DMS53 (cell line): ENCODE measurements at places on chromosomes 1 and 21.

- no peak for DNase-seq
Observed at GRCh38 chr1:150576367-150576711, 3.1 kb downstream of the MCL1 start.

GRCh38 chr1:13783551-13783950 is 83.6 kb downstream of the PRDM2 start:
- no peak for DNase-seq

DNA sequence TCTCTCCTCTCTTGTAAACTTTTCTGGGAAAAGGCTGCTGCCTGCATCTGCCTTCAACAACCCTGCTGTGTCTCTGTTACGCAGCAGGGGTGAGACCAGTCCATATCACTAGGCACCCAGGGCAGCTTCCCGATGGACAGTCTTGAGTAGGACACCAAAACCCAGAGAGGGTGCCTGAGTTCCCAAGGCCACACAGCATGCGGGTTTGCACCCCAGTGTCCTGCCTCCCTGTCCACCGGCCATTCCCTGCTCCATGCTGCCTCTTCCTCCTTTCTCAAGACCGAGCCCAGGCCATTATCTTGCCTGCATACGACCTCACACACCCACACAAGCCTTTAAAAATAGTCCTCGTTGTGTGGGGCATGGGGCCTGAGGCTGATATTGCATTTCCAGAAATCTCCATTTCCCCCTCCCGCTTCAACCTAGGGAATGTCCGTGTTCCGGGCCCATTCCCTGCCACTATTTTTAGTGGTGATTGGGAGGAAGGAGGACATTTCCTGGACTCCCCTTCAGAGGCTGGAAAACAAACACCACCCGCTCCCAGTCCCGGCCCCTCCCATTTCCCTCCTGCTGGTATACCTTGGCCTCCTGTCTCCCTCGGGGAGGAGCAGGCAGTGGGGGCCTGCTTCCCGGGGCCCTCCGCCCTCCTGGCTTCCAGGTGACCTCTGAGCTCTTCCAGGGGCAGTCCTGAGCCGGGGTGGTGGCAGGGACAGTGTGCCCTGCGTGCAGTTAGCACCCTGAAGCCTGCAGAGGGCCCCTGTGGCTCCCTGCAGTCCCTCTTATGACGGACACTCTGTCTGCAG is 132.4 kb upstream of the TMEM51 start:
- no peak for DNase-seq

DNA sequence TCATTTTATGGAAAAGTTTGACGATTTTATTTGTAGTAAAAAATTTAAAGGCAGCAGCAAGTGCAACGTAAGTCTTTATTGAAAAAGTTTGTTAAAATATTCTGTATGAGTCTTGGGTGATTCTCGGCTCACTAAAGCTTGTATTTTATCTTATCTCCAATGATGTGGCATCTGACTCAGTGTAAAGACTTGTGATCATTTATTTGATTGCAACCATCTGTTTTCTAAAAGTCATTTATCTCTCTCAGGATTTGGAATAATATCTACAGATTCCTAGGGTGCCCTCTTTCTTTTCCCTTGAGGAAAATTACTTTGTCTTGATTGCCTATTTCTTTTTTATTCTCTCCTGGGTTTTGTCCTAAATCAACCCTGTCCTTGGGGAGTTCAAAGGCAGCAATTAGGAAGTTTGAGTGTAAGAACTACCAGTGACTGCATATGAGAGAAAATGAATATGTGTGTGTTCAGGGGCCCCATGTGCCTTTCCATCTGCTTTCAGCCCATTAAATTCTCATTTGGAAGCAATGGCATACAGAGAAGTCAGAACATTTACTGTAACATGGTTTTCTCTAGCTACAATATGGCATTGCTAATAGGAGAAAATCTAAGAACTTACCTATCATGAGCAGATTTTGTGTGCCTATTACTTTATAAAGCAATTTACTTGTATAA is 575.0 kb upstream of the CHRM3 start:
- no peak for DNase-seq

DNA sequence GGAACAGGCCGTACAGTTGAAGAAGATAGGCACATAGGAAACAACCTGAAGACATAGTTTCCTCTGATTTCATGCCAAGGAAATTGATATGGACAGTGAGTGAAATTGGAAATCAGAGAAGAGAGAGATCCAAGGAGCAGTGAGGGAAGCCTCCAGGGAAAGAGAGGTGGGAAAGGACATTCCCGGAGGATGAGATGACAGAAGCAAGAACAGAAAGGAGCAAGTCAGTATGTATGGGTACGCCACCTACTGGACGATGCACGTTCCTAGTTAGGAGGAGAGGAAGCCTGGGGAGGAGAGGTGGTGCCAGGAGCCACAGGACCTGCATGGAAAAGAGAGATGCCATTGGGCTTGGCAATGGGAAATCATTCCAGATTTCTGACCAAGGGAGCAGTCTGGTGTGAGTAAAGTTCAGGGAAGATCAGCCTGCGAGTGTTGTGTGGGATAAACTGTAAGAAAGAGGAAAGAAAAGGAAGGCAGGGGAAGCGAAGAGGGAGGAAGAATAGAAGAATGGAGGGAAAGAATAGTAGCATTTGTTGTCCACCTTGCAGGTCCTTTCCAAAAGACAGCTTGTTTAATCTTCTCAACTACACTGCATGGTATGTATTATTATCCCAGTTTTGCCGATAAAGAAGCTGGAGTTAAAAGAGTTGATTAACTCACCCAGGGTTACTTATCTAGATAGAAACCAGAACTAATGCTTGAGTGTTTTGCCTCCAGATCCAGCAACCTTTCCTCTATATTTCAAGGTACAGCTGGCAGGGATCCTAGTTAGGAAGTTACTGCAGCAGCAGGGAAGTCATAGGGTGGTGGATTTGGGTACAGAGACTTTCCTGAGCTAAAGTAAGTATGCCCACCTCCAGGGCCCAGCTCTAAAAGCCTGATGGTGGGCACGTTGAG is 27.4 kb downstream of the C1orf116 start:
- peak; percentile 91 for DNase-seq

DNA sequence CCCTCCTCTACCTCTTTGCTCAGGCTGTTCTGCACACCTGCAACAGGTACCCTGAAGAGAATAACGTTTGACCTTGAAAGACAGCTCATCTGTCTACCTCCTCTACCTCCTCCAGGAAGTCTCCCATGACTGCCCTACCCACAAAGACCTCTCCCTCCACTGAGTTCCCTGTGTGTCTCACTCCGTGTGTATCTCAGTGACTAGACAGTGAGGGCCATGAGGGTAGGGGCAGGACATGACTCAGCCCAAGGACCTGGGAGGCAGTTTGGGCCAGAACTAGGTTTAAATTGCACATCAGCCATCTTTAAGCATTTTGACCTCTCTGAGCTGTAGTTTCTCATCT is 32.0 kb upstream of the LRP8 start:
- no peak for DNase-seq

- DNase-seq = no peak
Observed at GRCh38 chr1:192588546-192588945, 13.0 kb downstream of the RGS1 start.

- no peak for DNase-seq
Observed at GRCh38 chr1:208841436-208841835, 597.3 kb upstream of the PLXNA2 start.

DNA sequence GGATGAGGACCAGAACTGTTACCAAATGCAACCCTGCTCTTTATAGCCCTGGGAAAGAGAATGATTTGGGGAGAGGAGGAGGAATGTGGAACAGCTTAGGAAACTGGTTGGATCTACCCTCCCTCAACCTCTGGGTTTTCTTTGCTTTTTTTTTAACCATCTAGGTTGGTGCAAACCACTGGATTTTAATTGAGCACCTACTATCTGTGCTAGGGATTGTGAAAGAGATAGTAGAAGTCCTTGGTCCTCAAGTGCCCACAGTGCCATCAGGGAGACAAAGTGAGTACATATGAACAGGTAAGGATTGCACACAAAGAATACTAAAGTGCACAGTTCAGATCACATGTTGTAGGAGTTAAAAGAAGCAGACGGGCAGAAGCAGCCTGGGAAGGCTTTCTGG is 4.7 kb downstream of the TAGLN2 start:
- no peak for DNase-seq

GRCh38 chr1:61132176-61132638 is 49.8 kb downstream of the NFIA start:
- no peak for DNase-seq

DNA sequence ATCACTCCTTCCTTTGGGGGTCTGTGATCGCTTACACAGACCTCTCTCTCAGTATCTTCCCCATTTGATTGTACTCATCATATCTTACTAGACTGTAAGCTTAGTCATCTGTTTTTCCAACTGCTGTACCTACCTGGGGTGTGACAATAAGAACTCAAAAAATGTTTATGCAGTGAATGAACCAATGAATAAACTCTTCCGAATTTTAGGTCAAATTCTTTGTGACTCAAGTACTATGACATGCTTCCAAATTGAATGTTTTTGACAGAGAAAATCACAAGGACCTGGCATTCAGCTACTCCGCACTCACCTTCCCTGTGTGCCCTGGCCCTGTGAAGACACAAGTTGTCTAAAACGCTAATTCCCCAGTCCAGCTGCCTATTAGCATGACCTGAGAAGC is 42.1 kb downstream of the TMCO4 start:
- no peak for DNase-seq
